ENCODE measurements at places on chromosomes 7 and 10.

- DNase-seq: no peak
Measured at GRCh38 chr7:87060288-87060537, 759 bp upstream of the ELAPOR2 start.

DNA sequence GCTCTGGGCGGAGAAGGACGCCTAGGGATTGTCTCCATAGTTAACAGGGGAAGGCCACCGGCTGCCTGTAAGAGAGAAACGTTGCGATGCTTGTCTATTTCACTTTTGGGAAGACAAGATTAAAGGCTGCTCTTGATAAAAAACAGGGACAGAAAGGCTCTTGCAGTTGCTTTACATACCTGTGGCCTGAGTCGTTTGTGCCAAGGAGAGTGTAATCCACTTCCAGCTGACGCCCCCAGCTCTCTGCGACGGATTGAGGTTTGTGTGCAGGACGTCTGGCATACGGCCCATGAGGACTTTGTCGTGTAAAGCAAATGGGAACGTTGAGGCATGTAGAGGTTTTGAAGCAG is 1.1 kb downstream of the MAP3K8 start:
- DNase-seq: no peak

GRCh38 chr7:12422554-12423320 is 19.1 kb upstream of the VWDE start:
- DNase-seq: no peak

DNA sequence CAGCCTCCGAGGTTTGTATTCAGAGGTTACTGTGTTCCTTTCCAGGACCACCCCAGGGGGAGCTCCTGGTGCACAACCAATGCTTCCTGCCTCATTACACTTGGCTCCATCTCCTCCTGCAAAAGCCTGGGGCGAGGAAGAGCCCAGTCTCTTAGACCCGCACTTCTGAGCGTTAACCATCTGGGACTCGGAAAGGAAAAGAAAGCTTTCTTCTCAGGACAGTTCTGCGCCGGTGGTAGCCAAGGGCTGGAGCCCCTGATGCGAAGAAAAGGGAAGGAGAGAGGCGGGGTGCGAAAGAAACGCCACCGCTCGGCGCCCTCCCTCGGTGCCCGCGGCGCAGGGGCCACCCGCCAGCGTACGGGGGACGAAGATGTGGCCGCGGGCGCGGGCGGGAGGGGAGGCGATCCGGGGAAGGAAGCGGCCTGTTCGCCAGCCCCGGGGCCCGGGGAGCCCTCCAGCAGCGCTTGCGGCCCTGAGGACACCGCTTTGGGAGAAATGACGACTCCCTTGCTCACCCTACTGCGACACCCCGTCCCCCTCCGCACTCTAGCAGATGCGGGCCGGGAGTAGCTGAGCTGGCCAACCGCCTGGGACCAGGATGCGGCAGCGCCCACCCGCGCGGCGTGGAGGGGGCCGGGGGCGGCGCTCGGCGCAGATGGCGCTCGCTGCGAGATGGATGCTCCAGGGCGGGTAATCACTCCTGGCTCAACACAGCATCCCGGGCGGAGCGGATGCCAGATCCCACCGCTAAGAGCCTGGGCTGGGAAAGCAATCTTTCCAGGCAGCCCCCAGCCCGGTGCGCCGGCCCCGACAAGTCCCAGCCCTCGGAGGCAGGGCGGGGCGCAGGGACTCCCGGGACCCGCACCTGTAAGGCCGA is 1.3 kb downstream of the NRCAM start:
- DNase-seq: no peak

GRCh38 chr10:71187600-71187999 is 24.8 kb upstream of the UNC5B start:
- DNase-seq: no peak

- no peak for DNase-seq
Measured at GRCh38 chr7:91295576-91295975, 31.3 kb downstream of the FZD1 start.

- no peak for DNase-seq
Measured at GRCh38 chr10:112140110-112140970, 43.2 kb downstream of the GPAM start.

GRCh38 chr7:18405726-18406125 is 89.8 kb upstream of the HDAC9 start:
- no peak for DNase-seq

- no peak for DNase-seq
Measured at GRCh38 chr7:128829391-128830166, 627 bp upstream of the FLNC start.

DNA sequence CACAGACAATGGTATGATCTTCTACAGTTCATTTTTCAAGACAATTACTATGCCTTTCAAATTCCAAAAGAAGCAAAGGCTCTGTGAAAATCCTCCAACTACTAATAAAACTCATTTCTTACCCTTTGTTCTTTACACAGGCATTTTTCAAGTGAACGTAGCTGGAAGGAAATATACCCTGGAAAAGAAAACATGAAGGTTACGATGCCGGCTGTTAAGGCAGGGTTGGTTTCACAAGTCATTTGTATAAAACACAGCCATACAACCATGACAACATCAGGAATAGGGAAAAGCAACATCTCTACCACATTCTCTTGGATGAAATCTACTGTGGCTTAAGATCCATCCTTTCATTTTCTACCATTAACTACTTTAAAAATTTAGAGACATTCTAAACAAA is 207.9 kb downstream of the DOCK4 start:
- no peak for DNase-seq

- no peak for DNase-seq
Measured at GRCh38 chr10:128612195-128612594, 486.0 kb upstream of the MKI67 start.

Measured in suprapubic skin (tissue), 4 donors.